Stimulated activated CD8-positive, alpha-beta memory T cell treated with anti-CD3 and anti-CD28 coated beads, Interleukin-7, amount 100 ng/mL, for 4 hours (primary cell): ENCODE measurements at places on chromosomes 5 and 9.

GRCh38 chr5:30850866-30851265, 342.6 kb upstream of the CDH6 start:
- DNase-seq = no peak

DNA sequence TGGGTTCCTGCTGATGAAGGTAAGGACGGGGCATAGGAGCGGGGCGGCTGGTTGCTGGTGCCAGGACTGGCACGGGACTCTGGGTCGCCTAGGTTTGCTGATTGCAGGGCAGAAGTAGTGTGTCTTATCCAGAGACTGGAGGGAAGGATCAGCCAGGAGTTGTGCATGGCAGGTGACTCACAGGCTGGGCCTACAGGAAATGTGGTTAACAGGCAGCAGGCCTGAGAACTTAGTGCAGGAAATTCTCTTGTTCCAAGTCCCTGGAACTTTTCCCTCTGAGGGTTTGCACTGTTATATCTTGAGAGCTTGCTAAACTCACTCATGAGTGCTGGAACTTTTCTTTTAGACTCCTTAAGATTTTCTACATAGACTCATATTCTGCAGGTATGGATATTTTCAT, 95.1 kb downstream of the ANXA2R start:
- no peak for DNase-seq

- no peak for DNase-seq
Observed at GRCh38 chr5:137515238-137515637, 16.1 kb upstream of the SPOCK1 start.

- DNase-seq = no peak
Observed at GRCh38 chr5:169831331-169831730, 149.0 kb downstream of the INSYN2B start.

- DNase-seq = no peak
Observed at GRCh38 chr9:23492126-23493002, 333.7 kb downstream of the ELAVL2 start.

GRCh38 chr9:127396253-127396807, 639 bp upstream of the SLC2A8 start:
- DNase-seq = no peak

GRCh38 chr9:100379862-100380261, 27.1 kb upstream of the TEX10 start:
- DNase-seq = no peak

DNA sequence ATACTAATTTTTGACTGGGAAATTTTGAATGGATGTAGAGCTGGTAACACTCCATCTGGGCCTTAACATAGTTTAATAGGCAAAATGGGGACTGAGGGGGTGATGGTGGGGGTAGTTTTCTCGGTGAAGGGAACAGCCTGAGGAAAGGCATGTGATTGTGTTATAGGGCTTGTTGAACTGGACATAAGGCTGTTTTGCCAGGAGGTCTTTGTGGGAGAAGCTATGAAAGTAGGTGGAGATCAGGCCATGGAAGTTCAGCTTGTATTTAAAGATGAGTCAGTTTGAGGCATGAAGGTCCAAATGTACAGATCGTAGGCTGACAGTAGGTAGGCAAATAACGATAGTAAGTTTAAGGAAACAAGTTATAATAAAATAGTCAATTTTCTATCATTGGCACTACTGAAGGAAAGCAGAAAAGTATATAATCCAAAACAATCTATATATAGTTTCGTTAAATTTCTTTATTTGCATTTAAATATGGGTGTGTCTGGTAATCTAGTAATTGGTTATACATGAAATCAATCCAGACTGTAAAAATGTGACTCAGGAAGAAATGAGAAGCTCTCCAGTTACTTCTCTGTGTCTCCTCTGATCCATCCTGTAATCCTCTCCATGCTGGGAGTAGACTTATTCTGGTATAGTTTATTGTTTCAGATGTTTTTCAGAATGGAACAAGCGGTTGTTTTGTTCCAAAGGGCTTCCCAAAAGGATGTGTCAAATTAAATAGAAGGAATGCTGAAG, 2.8 kb downstream of the CSNK1G3 start:
- no peak for DNase-seq

- no peak for DNase-seq
Observed at GRCh38 chr9:134175291-134175807, 11.0 kb upstream of the RNU6ATAC start.

GRCh38 chr5:142825378-142826089, 55.4 kb downstream of the ARHGAP26 start:
- no peak for DNase-seq

GRCh38 chr9:98330831-98331230, 75.4 kb upstream of the TBC1D2 start:
- no peak for DNase-seq

GRCh38 chr5:143860211-143860610, 48.2 kb downstream of the HMHB1 start:
- DNase-seq = no peak

DNA sequence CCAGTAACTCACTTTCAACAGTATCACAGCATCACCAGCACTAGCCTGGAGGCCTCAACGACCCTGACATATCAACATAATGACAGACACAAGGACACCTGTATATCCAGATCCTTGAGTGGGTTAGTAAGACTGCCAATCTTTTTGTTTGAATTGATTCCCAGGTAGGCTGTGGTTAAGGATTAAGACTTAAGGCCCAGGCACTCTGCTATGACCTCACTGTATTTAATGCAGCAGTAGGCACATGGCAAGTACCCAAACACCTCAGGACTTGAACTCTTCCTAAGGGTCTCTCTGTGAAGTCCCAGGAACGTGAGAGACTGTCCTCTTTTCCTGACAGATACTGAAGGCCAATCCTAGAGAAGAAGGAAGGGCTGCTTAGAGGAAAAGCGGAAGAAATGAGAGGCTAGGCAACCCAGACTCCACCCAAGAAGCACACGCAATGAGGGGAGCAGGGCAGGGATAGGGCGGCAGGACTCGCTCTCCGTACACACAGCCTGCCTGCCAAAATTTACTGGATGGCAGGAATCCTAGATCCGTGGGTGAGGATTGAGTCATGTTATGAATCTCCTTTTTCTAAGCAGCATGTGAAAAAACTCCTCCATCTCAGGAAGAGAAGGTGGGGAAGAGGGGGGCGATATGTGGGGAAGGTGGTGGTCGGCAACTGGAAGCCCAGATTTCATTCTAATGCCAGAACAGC, 93.4 kb downstream of the SIL1 start:
- DNase-seq = no peak

DNA sequence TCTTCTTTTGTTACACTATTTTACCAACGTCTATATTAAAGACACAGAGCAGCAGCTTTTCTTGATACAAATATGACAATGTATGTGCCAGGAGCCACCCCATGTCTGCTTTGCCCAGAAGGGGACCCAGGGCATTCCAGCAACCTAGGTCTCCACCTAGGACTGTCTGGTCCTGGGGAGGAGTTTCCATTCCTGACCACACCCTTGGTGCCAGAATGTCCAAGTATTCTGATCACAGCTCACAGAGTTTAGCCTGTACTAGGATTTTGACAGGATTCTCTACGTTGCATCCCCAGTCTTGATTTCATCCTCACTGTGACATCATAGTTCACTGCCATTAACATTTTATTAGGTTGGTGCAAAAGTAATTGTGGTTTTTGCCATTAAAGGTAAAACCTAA, 224.7 kb downstream of the SREK1 start:
- DNase-seq = no peak

DNA sequence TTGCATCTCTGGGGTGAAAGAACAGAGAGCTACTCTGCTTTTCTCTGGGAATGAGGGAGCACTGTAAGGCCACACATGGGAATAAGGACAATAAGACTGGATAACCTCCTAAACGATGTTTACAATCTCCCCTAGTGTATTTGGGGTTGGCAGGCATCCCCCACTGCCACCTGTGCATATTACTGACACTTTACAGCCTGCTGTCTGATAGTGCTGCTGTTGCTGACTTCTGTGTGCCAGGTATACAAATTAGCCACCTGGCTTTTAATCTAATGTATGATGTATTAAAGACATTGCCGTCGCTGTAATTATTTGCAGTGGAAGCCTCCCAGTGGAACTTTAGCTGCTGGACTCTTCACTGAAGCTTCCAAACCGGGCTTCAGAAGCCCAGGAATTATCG, 4.4 kb upstream of the SHISAL2B start:
- no peak for DNase-seq
